ENCODE measurements at places on chromosomes 3 and 15. TPM values are rescaled to one million over a fixed set of nuclear protein-coding genes. Genes with fewer than 3 reads are reported as not detected.

DNA sequence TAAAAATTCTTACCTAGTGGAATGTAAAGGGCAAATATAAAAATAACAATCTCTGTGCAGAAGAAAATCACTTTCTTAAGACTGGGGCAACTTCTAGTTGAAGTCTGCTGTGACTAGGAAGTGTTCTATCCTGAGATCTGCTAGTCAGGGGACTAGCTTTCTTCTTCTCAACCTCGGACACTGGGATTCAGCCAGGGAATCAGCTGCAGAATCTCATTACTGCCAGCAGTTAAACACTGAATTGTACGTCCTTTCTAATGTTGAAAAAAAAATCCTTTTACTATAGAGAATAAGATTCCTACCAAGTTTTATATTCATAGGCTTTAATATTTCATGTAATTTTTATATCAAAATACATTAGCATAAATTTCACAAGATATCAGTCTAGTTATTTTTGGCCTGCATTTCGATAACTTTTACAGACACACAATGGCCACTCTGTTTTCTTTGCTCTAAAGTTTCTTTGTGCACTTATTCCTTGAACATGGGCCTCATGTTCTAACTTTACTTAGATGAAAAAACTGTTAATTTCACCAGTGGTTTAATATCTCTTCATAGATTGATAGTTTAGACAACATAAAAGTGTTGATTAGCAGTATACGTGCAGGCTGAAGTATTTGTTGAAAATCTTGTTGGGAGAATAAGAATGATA, 2.6 kb upstream of the NEO1 start:
- DNase-seq, result no peak

GRCh38 chr3:58215317-58216025, 4.7 kb upstream of the DNASE1L3 start:
- DNase-seq, result no peak

DNA sequence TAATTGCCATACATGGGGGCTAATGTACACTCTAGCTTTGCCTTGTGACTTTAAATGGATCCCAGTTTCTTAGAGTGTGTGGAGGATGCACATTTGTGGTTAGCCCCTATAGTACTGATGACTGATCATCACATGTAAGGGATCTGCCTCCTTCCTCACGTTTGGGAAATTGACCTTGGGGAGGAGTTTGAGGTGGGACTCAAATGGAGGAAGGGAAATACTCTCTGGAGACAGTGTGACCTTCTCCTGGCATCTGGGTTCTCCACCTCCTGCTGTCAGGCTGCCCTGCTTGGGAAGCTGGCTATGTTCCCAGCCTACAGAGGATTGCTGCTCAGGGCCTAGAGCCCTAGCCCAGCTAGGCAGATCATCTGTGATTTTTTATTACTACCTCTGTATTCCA, 48.7 kb downstream of the PPM1L start:
- DNase-seq, result no peak

DNA sequence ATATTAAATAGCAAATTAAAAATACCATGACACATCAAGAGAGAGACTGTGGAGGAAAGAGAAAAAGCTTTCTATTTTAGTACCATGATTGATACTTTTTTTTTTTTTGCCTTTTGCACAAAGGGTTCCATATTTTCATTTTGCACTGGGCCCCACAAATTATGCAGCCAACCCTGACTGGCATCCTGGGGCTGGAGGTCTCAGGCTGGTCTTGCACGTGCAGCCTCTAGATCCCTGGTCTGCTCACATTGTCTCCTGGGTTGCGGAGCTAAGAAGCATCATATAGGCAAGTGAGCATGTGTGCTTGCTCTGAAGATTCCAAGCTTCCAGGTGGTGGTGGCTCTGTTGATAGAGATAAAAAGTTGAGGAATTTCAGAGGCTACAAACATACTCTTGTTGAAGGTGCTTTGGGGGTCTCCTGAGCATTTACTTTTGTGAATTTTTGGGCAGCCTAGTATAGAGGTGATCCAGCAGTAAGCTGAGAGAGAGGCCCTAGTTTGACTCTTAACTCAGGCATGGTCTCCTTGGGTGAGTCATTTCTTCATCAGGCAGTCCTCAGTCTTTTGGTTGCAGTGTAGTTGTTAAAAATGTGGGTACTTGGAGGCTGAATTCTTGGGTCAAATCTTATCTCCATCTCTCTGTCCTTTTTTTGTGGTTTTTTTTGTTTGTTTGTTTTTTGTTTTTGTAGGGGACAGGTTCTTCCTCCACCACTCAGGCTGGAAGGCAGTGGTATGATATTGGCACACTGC, 31.3 kb downstream of the SMAD3 start:
- no peak for DNase-seq

GRCh38 chr3:79339846-79340245, 428.0 kb downstream of the ROBO1 start:
- DNase-seq, result no peak

GRCh38 chr3:52004906-52005395, 9.3 kb upstream of the RPL29 start:
- no peak for DNase-seq

DNA sequence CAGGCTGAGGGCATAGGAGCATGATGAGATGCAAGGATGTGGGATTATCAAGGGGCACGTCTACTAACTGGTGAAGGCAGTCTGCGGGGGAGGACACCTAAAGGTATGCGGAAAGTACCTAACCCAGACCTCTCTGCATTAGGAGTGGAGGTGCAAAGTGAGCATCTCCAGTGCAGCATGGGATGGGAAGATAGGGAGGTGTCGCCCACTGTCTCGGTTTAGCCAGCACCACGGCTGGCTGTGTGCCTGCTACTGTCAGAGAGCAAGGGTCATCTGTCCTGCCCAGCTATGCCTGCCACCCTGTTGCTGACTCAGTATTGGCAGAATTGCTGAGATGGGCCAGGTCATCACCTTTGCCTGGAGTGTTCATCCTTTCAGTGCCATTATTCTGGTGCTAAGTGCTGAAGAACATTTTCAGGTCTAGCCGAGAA, 40.1 kb downstream of the OXNAD1 start:
- DNase-seq, result no peak

GRCh38 chr3:65836047-65836446, 202.7 kb downstream of the MAGI1 start:
- no peak for DNase-seq

GRCh38 chr3:61199843-61200242, 51.4 kb downstream of the FHIT start:
- DNase-seq, result no peak

DNA sequence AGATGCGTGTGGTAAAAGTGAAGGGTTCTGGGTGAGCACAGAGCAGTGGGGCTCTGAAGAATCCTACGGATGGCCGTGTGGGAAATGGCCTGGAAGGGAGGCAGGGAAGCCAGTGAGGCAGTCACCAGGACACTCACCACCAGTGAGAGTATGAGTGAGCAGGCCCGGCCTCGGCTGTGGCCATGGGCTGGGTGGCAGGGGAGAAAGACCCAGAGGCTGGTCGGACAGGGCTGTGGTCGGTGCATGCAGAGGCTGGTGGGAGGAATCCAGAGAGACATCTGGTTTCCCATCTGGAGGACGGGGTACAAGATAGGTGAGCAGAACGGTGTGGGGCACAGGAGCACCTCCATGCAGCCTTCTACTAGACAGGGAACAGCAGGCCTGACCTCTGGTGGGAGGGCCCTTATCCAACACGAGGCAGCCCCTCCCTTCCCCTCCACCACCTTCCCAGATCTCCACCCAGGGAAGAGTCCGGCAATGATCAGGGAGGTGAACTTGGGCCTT, 10.1 kb downstream of the PCSK6 start:
- no peak for DNase-seq

DNA sequence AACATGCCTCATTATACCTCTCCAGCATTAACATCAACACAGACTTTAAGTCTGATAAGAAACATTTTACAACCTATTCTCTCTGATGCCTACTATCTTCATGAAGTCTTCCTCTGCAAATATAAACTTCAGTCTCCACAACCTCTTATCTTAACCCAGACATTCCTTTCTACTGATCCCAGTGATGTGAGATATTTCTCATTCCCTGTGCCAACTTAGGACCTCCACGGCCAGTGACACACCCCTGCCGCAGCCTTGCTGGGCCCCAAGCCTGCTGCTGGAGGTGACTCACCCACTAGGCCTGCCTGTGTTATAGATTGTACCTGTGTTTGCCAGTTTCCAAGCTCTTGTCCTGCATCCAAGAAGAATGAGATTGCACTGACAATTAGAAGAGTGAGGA, 734.5 kb upstream of the CADM2 start:
- DNase-seq, result no peak

- DNase-seq, result no peak
Measured at GRCh38 chr3:142787719-142788118, 63.9 kb downstream of the TRPC1 start.

DNA sequence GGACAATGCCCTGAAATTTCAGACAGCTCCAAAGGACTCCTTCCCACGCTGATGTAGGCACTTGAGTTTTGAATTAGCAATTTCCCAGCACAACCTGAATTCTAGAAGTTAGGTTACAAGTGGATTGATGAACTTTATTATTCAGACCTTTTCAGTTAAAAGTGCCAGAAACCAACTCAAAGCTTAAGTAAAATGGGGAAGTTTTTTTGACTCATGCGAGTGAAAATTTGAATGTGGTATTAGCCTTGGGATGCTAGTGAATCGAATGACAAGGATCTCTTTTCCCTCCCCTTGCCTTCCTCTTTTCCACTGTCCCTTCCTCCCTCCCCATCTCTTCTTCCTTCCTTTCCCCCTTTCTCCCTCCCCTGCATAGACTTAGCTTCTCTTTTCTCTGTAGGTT, 295.1 kb upstream of the PROK2 start:
- no peak for DNase-seq

DNA sequence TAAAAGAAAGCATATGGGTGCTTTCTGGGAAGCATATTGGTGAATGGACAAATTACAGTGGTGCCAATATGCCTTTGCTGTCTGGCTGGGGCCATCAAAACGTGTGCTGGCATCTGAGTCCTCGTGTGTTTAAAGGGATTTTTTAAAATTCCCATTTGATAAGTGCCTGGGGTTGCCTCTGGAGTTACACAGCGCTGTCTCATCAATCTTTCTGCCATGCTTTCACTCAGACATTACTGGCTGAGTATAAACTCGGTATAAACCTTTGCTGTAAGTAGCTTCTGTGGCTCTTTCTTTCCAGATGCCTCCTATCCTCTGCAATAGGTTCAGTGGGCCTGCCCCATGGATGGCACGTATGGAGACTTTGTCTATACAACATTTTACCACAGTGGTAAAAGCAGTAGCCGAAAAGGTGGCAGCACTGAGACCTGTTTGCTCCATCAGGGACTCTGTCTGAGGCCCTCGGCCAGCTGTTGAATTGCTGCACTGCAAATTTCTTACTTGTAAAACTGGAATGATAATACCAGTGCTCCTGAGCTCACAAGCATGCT, 195.5 kb downstream of the LPP start:
- DNase-seq, result no peak

- DNase-seq, result peak; percentile 16
Measured at GRCh38 chr3:107394502-107394901, 17.3 kb downstream of the CCDC54 start.

DNA sequence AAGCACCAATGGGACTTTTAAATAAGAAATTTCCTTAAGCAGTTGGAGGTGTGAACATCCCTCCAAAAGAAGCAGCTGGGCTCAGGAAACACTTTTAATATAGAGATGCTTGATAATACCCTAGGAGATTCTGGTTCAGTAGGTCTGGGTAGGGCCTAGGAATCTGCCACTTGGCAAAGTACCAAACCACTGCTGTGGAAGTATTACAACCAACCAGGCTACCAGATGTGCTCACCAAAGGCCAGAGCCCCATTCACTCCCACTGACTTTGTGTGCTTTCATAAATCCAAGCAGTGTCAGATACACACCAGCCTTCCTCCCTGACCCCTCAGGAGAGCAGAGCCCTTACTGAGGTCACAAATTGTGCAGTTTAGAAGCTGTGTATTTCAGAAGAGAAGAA, 162.6 kb downstream of the CCNL1 start:
- DNase-seq, result no peak

DNA sequence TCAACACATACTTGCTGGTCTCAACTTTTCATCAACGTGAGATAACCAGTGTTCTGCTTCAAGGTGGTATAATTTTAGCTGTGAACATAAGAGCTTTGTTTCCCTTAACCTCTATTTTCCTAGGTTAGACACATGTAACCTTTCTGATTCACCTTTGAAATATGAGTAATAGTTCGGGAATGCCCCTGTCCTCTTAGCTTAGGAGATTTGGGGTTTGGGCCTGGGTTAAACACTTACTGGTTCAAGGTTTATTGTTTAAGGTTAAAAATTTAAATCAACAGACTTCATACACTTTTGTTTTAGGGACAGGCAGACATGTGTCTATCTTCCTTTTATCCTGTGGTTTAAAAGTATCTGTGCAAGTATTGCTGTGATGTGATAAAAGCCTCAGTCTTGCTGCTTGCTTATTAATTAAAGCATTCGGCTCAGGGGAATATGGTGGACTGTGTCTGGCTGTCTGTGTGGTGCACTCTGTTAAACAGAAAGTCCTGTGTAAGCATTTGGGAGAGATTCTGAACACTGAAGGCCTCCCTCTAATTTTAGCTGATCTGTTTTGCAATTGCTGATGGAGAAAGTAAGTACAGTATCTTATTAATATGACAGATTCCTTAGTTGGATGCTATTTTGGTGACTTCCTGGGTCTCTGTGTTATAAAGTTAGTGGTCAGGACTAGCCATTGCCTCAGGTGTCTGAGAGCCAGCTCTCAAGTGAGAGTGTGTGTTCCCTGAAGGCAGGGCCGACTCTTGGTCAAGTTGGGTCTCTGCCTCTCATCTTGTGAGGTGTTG, 81.8 kb downstream of the USP13 start:
- no peak for DNase-seq

- DNase-seq, result no peak
Measured at GRCh38 chr15:101397521-101398003, 91.9 kb downstream of the PCSK6 start.

GRCh38 chr15:29674661-29675533, 147.4 kb downstream of the TJP1 start:
- DNase-seq, result peak; percentile 92

DNA sequence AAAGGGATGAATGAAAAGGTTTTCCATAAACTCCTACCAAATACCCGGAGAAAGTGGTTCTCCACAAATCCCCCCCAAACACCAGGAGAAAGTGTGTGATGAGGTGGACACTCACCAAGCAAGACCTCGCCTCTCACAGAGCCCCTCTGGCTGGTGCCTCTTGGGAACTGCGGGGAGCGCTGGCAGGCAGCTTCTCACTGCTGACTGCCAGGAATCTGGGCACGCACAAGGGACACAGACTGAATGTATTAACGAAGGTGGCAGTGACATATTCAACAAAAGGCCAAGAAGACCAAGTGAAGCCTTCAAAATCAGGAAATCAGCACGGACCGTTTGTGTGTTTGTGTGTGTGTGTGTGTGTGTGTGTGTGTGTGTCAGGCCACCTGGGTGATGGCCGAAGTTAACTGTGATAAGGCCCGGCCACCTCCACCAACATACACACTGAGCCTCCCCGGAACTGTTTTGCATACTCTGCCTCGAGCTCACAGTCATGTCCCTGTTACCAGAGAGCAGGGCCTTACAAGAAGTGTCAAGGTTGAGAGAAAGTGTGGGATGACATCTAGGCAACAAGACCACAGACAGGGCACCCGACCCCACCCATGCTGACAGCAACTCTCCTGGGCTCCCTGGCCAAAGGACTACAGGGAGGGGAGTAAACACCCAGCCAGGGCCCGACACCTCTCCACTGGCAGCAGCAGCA, 18.0 kb downstream of the ATP10A start:
- DNase-seq, result no peak

The PRTG gene
- 10.8 TPM for total RNA-seq

The C3orf38 gene
- total RNA-seq, result 27.5 TPM

The STRIT1 gene
- total RNA-seq, result 1.2 TPM

The GOLGA8A gene
- 17.7 TPM for total RNA-seq

The PLA2G4D gene
- 0.04 TPM for total RNA-seq

The ZNF860 gene
- 0.80 TPM for total RNA-seq

The RPSA gene
- 961 TPM for total RNA-seq

The CCDC39 gene
- total RNA-seq, result not detected

The FES gene
- total RNA-seq, result 5.7 TPM

The EXD1 gene
- not detected for total RNA-seq

The SPINK8 gene
- total RNA-seq, result not detected
